Inflammatory macrophage treated with lipopolysaccharide for 1 hour (primary cell): ENCODE measurements at places on chromosomes 16 and 17.
A peak's percentile ranks its signal among the peaks of the same experiment; 100 is the strongest.

DNA sequence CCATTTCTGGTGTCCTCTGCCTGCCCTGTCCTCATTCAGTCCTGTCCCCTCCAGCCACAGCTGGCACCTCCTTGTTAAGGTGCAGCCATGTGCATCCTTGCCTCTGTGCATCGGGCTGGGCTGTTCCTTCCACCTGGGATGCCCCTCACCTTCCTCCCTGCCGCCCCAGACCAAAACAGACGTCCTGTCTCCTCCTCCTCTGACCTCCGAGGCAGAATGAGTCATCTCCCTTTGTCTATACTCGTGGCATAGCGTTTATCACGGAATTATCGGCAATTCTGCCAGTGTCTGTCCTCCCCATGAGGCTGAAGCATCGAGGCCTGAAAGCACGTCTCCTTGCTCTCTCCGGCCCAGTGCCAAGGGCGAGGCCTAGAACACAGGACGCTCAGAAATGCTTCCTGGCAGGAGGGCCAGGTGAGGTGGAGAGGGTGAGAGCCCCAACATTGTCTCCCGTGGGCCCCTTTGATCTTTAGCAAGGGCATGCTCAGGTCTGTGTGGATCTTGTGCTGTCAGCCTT is 4.6 kb downstream of the RAI1 start:
- DNase-seq, result no peak

DNA sequence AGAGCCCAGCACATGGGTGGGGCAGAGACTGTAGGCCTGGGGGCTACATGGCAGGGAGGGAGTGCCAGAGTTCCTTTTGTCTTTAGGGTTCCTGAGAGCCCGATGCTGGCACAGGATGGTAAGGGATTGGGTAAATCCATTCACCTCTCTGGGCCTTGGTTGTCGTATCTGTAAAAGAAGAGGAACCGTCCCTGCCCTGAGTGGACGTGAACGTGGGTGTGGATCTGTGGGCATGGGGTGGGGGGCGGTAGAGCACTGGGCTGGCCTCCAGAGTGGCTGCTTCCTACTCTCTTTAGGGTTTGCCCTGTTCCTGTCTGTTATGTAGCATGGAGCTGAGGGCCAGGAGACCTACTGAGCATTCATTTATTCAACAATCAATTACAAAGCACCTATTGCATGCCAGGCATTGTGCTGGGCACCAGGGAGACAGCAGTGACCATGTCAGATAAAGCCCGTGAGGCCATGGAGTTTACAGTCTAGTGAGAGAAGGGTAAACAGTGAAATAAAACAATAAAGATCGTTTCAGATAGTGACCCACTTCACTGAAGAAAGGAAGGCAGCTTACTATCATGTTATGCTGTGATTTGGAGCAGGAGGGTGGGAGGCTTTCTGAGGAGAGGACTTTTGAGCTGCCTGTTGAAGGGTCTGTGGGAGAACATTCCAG is 13.1 kb upstream of the TCAP start:
- DNase-seq, result no peak

DNA sequence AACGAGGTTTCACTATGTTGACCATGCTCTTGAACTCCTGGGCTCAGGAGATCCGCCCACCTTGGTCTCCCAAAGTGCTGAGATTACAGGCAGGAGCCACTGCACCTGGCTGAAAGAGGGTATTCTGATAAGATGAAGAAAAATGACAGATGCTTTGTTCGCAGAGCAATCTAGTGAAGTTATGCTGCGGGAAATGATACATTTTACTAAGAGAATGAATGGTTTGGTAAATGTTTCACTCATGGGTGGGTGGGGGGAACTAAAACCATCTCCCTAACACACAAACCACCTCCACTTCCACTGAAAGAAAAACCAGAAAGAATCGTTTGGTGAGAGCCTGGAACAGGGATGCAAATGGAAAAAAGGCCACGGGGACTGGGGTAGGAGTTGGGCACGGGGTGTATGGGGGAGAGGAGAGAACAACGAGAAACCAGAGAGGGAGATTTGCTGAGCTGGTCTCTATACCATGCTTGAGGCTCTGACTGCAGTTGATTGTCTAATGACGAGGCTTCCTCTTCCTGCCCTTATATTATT is 19.0 kb upstream of the XYLT2 start:
- no peak for DNase-seq

GRCh38 chr16:11064202-11064540 is 119.8 kb downstream of the CLEC16A start:
- DNase-seq, result no peak

DNA sequence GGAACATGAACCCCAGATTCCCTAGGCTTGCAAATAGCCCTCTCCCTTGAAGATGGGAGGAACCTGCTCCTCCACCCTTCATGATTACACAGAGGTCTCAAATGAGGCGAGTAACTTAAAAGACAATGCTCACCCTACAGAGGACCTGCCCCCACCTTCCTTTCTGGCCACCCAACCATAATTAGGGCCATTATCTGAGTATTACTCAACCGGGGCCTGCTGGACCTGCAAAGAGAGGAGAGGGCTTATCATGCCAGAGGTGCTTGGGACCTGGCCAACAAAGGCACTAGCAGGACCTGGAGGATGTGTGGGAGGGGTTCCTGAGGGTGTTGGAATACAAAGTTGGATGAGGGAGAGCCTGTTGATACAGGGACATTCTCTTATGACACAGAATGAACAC is 42.4 kb downstream of the RNF157 start:
- no peak for DNase-seq

GRCh38 chr17:44830359-44831288 is 537 bp upstream of the GJC1 start:
- DNase-seq, result no peak

DNA sequence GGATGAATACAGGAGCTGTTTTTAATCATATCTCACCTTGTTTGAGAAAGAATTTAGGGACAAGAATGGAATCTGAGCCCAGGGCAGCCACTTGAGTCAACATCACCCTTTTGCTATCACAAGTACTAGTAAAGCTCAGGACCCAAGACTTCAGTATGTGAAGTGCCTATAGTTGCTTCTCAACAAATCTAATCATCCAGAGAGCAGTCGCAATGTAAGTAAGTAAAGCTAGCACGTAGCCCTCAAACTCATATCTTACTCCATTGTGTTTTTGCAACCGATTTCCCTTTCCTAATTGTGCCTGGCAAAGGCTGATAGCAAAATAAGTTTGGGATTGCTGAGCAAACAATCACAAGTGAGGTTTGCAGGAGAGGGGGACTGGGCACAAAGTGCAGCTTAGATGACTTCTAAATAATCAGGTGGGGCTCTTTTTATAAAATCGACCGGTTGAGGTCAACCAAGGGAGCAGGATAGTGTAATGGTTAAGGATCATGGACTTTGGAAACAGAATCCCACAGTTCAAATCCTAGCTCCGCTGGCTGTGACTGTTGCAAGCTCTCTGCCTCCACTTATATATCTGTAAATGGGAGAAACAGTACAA is 13.0 kb downstream of the TOB1 start:
- no peak for DNase-seq

DNA sequence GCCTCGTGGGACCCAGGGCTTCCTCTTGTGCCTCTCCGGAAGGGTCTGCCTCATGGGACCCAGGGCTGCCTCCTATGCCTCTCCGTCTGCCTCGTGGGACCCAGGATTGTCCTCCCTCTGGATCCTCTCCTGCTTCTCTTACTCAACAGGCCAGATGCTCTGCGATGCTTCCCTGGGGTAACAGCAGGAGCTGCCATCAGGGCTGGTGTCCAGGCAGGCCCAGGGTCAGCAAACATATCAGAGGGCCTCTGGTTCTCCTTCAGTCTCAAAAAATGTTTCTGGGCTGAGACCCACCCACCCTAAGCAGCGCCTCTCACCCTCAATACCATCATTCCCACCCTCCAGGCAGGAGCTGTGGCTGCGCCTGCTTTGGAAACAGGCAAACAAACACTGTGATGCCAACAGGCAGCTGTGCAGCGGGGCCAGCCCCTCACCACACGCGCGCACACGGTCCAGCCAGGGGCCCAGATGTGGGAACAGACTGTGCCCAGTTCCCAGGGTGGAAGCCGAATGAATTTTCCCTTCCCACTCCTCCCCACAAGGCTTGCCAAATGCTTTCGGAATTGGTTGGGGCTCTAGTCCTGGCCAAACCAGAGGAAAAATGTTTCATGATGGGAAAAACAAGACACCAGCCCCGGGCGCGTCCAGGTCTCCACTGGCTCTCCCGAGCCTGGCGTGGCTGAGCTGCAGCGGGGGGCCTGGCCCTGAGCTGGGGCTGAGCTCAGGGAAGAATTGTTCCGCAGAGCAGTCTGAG is 11.3 kb downstream of the TIMM22 start:
- no peak for DNase-seq

- DNase-seq, result no peak
Observed at GRCh38 chr17:66915204-66915611, 49.3 kb upstream of the CACNG4 start.

- no peak for DNase-seq
Observed at GRCh38 chr17:55722742-55723487, at the start of gene TMEM100. Gene TMEM100, minus strand, starts transcription at chr17:55722864. Its CDS starts 1,794 bp downstream, at chr17:55721070.

- peak; percentile 92 for DNase-seq
Observed at GRCh38 chr17:83199500-83200201, 120.2 kb downstream of the METRNL start.

DNA sequence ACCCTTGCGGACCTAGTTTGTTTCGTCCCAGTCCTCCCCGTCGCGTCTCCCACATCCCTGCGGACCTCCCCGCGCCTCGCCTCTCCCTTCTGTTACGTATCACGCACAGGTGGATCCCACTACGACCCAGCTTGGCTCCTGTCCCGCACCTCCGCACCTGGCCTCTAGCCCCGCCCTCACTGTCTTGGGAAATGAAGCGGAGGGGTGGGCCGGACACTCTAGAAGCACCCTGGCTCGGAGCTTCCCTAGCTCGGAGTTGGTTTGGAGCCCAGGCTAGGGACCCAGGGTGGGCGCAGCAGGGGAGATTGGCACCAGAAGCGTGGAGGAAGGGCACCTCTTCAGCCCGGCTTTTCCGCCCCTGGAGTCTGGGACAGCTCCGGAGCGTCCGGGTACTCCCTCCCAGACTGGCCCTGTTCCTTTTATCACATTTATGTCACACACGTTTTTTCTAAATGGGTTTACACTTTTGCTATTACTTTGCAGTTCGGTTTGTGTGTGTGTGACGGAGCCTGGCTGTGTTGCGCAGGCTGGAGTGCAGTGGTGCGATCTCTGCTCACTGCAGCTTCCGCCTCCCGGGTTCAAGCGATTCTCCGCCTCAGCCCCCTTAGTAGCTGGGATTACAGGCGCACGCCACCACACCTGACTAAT is 1.4 kb upstream of the CEMP1 start:
- peak; percentile 34 for DNase-seq

GRCh38 chr17:30273373-30273772 is 18.4 kb downstream of the BLMH start:
- DNase-seq, result no peak

- no peak for DNase-seq
Observed at GRCh38 chr16:72677662-72678447, 370.1 kb downstream of the ZFHX3 start.

GRCh38 chr16:14958970-14959369 is 15.9 kb upstream of the PDXDC1 start:
- no peak for DNase-seq

DNA sequence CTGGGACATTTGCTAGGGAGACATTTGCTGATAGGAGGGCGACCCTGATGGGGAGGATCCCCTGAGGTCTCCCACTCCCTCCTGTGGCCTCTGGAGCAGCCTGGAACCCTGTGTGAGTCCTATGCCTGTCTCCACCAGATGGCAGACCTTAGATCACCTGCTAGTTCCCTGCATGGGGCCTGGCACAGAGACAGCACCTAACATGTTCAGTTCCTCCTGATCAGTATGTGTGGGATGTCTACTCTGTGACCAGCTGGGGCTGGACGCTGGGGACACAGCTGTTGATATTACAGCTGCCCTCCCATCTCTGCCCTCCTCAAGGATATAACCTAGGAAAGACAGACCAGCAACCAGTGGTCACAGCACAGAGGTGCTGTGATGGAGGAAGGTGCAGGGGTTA is 1.1 kb upstream of the ADCY7 start:
- DNase-seq, result no peak

DNA sequence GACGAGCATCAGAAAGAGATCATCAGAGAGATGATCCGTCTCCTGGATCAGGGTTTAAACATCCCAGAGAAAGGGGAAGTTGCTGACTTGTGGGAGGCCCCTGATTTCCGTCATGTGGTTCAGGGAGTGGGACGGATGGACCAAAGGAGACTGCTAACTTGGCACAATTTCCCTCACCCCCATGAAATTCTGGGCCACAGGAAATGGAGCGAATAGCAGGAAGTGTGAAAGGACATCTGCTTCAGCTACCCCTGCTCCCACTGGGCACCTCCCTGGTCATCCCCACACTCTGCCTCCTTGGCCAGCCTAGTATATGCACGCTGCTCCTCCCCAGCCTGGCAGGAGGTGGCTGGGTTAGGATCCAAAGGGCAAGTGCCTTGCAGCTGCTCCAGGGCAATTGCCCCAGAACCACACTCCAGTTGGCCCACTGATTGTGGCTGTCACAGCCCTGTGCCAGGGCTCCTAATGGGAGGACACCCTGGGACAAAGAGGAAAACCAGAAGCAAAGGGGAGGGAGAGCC is 1.3 kb downstream of the ARRB2 start:
- peak; percentile 89 for DNase-seq
